T-cell (primary cell): ENCODE measurements at places on chromosomes 4 and X.

- no peak overlapping the region for H3K27ac ChIP-seq
- H3K27me3 ChIP-seq, result no peaks in the 10 kb centered on the region
- no peaks in the 10 kb centered on the region for H3K36me3 ChIP-seq
Observed at GRCh38 chr4:11198516-11199305, 230.0 kb downstream of the HS3ST1 start.

DNA sequence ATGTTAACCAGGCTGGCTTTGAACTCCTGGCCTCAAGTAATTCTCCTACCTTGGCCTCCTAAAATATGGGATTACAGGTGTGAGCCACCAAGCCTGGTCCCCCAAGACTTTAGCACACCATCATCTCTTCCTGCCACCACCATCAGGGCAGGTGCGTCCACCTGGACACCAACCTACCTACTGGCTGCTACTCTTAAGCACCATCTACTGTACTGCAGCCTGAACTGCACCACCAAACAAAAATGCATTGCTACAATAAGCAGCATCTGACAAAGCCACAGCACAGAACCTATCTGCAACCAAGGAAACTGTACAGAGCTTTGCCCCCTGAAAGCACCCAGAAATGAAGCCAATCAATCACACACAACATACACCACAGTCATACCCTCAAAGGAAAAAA lies 139.7 kb downstream of the EFHC2 start:
- H3K27ac ChIP-seq, result no peak overlapping the region

GRCh38 chr4:112847045-112847444 lies 202.4 kb upstream of the ANK2 start:
- H3K4me3 ChIP-seq, result no peak overlapping the region
- no peaks in the 10 kb centered on the region for H3K36me3 ChIP-seq
- H3K4me1 ChIP-seq, result no peaks in the 10 kb centered on the region
- H3K27me3 ChIP-seq, result no peaks in the 10 kb centered on the region
- DNase-seq, result no peak
- no peak overlapping the region for H3K27ac ChIP-seq

DNA sequence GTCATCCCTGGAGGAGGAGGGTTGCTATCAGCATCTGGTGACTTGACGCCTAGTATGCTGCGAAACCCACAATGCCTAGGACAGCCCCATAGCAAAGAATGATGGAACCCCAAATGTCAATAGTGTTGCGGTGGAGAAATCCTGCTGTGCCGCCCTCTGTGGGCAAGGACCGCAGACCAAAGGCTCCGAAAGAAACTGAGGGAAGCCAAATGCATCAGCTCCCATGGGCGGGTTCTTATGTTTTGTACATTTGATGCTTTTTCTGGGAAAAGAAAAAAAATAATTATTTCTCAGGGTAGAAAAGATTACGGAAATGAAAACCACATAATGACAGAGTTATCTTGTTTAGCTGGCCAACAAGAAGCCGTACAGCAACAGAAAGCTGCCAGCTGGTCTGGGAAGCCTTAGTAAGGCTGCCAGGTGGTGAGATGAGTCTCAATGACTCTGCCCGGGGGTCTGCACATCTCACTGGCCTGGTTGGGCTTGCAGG lies 95.0 kb upstream of the TBL1X start:
- no peak overlapping the region for H3K4me3 ChIP-seq
- no peaks in the 10 kb centered on the region for H3K36me3 ChIP-seq
- no peak overlapping the region for H3K27ac ChIP-seq
- no peak for DNase-seq

DNA sequence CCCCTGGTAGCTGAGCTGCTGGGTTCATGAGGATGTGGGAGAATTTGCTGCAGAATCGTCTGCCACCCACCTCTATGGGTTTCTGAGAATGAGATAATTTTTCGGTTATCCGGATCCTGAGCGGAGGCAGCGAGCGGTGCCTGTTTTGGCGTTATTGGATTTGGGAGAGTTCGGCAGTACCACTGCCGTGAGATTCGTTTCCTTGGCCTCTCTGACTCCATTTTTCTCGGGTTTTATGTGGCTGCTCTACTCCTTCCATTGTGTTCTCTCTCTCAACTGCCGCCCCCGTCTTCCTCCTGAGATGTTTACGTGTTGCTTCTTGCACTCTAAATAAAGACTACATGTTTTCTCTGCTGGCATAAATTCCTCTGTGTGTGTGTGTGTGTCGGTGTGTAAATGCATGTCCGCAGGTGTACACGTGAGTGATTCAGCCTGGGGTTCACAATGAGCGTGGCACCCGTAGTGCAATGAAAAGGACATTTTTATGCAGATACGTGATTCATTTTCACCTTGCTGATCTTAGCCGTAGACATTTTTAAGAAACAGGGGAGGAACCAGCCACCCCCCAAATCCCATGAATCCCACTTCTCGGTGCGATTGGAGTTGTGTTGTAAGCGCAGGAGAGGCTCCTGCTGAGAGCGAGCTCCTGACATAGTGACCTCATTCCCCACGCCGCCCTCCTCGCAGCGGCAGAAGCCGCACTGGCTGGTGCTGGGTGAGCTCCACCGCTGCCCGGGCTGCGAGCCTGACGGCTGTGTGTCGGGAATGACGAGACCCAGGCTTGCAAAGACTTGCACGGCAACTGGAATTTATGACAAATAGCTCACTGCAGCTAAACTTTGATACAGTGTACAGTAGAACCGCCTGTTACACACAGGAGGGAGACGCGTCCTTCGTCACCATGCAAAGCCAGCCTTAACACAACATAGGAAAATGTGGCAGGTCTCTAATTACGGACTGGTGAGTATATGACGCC lies 82.2 kb downstream of the STOX2 start:
- H3K4me3 ChIP-seq, result no peak overlapping the region
- peaks cover 12% of the 10 kb centered on the region for H3K27me3 ChIP-seq
- H3K27ac ChIP-seq, result no peak overlapping the region
- H3K36me3 ChIP-seq, result no peaks in the 10 kb centered on the region
